Stimulated activated naive CD4-positive, alpha-beta T cell (primary cell): ENCODE measurements at places on chromosomes 1 and 21.

GRCh38 chr1:17012775-17013490 is 1.2 kb upstream of the ATP13A2 start:
- DNase-seq = no peak

DNA sequence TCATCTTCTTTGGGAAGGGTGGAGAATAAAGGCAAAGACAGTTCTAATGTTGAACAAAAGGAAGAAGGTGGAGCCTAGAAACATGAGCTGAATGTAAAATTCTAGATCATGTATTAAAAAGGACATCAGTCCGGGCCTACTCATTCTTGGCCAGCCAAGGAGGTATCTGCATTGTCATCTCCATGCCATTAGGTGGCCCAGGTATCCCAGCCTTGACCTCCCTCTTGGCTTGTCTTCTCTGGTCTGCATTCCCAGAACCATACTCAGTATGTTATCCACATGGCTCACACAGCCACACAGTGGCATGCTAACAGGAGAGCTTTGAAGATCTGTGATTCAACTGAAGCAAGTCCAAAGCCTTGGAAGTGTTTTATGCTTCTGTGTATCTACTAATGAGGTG is 369.8 kb upstream of the KAZN start:
- no peak for DNase-seq

- no peak for DNase-seq
Observed at GRCh38 chr1:62493656-62494055, 56.8 kb downstream of the USP1 start.

GRCh38 chr1:243731301-243731891 is 118.6 kb downstream of the AKT3 start:
- no peak for DNase-seq

- no peak for DNase-seq
Observed at GRCh38 chr1:212295579-212295978, 10.4 kb downstream of the PPP2R5A start.

- no peak for DNase-seq
Observed at GRCh38 chr21:42093991-42094421, 22.9 kb downstream of the UMODL1 start.

DNA sequence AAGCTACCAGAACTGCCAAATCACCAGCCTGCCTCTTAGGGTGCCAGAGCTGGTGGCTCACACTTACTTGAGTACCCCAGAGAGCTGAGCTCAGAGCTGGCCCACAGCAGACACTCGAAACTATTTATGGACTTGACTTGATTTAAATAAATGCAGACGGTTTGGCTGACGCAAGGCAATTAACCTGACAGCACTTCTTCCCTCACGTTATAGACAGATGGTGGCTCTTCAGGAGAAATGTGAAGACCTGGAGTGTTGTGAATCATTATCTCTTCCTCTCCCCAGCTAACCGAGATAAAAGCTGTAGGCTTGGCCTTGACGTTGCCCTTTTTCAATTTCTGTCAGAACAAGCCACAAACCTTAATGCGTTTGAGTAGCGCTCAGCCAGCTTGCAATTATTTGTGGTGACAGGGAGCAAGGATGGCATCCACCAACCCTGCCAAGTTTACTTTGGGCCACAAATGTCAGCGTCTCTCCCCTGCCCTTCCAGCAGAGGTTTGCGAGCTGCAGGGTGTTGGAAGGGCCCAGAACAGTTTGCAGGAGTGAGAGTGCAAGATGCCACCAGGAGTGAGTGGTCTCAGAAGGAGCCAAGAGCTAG is 34.0 kb upstream of the BCAR3 start:
- no peak for DNase-seq

GRCh38 chr1:163410073-163410999 is 88.6 kb downstream of the NUF2 start:
- no peak for DNase-seq

GRCh38 chr1:116911188-116911553 is 1.5 kb downstream of the PTGFRN start:
- no peak for DNase-seq

- no peak for DNase-seq
Observed at GRCh38 chr1:17739050-17739449, 16.1 kb upstream of the ACTL8 start.

DNA sequence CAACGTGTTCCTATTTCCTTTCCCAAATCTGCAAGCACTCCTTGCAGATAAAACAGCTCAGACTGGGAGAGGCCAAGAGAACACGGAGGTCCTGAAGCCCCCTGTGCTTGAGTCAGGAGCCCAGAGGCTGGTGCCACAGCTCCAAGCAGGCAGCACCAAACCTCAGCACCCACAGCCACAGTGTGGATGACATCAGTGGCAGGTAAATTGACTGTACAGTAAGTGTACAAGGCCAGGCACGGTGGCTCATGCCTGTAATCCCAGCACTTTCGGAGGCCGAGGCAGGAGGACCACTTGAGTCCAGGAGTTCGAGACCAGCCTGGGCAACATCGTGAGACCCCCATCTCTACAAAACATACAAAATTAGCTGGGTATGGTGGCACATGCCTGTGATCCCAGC is 1.9 kb upstream of the COL6A1 start:
- no peak for DNase-seq

DNA sequence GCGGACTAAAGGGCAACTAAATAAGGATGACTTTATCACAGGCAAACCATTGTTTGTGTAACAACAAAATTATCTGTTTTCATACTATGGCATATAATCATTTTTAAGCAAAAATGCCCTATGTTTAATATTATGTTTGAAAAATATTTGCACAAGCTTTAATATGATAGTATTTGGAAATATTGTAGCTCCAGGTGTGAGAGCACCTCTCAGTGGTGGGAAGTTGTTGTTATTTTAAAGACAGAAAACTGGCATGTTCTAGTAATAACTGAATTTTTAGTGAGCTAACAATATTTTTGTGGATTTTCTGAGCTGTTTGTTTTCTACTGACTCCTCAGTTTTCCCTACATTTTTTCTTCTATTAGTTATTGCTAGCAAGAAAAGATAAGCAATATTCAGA is 578.8 kb downstream of the KCNT2 start:
- no peak for DNase-seq

DNA sequence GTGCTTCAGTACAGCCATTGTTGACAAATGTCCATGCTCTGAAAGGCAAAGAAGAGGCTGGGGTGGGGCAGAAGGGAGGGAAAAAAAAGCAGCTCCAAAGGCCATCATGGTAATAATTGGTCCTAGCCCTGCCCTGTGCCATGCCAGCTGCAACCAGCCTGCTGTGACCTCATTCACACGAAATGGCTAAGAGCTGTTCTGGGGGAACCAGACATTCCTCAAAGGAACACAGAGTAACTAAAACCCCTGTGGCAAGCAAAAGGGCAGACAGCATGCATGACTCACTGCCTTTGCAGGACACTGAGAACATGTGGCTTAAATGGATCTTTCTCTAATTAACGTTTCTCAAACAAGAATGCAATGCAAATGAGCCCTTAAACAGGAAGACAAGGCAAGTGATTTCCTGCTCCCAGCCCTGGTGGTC is 42.3 kb downstream of the STYXL2 start:
- DNase-seq = no peak

- DNase-seq = no peak
Observed at GRCh38 chr1:17183388-17184160, 21.4 kb upstream of the PADI1 start.

DNA sequence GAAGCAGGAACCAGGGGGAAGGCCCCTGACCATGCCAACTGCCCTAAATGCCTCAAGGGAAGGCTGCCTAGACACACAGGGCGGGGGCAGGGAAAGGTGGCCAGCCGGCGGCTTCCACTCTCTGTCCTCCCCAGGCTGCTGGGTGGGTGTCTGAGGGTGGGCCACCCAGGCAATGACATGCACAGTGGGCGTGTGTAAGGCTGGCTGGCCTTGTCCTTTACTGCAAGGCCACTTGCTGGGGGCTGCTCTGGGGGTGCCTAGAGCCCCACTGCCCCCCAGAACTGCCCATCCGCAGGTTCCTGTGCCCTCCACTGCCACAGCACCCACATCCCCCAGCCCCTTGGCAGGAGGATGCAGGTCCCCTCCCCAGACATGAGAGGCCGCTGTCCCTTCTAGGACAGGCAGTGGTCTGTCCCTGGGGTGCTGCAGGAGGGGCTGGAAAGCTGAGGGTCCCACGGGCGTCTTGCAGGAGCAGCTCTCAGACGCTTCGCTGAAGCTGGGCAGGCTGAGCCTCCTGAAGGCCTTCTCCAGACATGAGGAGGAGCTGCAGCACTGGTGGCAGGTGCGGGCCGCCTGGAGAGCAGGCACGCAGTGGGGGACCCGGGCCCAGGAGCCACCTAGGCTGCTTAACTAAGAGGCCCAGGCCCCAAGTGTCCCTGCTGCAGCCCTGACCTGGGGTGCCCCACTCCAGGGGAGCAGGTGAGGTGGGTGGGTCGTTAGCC is 10.1 kb downstream of the CCDC27 start:
- no peak for DNase-seq

- DNase-seq = peak; percentile 52
Observed at GRCh38 chr1:51189421-51190073, 46.5 kb upstream of the RNF11 start.

GRCh38 chr1:67847466-67847865 is 14.2 kb upstream of the GNG12 start:
- DNase-seq = no peak

DNA sequence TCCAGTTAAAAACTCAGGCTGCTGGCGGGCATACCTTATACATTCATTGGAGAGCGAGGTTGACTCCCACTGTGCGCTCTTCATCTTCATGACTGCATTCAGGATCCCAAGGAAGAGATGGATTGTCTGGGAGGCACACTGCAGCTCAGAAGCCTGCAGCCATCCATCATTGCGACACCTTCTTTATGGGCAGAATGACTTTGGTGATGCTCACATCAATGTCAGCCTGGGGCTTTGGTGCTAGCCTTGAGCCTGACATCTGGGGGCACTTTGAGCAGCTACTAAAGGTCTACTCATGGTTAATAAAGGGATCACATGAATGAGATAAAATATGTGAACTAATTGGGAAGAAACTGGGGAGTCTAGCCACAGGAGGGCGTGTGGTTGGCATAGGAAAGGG is 229.3 kb downstream of the PRDM2 start:
- DNase-seq = no peak

DNA sequence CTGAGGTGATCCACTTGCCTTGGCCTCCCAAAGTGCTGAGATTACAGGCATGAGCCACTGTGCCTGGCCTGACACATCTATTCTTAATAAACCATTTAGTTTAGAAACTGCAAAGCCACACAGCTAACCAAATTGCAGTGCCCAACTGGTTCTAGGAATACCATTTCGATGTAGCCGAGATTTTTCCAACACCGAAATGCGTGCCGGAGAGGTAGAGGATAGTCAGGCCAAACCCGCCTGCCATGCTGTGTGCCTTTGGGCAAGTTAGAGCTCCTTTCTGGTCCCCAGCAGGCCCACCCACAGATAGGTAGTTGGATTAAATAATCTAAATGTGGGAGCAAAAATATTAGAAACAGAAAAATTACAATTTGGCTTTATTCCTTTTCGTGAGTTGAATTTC is 254.4 kb downstream of the FOXD2 start:
- no peak for DNase-seq

GRCh38 chr1:50796272-50796671 is 163.8 kb downstream of the FAF1 start:
- no peak for DNase-seq

GRCh38 chr1:15468145-15468544 is 7.8 kb upstream of the CELA2B start:
- no peak for DNase-seq

DNA sequence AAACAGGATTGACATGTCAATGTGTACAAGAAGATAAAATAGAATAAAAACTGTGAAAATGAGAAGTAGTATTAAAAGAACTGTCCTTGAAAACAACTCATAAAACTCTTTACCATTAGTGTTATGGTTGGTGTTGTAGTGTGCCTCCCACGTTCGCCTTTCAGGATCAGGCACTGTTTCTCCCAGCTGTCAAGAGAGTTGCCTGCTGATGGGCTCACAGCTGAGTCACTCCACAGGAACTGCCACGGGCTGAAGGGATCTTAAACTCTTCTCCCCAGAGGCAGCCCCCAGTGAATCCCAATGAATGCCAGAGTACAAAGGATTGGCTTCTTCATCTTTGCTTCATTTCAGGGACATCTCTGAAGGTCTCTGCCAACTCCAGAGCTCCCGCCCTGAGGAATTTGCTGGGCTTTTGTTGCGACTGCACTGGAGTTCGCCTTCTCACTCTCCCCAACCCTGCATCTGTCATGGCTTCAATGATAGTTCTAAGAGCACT is 119.6 kb downstream of the ADGRL2 start:
- DNase-seq = no peak

DNA sequence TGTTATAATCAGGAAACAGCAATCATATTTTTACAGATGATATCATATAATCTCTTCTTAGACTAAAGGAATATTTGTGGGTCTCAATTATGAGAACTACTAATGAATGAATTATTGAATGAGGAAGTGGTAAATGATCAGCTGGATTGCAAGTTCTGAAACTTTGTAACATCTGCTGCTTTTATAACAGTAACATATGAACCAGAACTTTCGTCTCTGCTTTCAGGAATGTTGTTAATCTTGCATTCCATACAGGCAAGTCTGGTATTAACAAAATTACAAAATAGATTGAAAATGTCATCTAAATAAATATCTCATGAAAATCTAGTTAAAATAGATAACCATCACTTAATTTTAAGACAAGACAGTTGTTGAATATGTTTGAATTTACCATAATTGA is 110.5 kb upstream of the COL11A1 start:
- no peak for DNase-seq

GRCh38 chr1:9784508-9785133 is 39.1 kb downstream of the CLSTN1 start:
- DNase-seq = peak; percentile 21

DNA sequence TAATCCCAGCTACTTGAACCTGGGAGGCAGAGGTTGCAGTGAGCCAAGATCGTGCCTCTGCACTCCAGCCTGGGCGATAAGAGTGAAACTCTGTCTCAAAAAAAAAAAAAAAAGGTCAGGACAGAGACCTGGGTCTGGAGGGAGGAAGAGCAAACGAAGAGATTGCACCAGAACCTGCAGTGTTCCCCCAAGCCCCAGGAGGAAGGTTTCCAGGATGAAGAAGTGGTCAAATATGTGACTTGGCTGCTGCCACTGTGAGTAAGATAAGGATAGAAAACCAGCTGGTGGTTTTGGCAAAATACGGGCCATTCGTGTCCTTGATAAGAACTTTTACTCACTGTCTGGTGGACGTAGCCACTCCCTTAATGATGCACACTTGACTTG is 42.2 kb downstream of the CLDN14 start:
- DNase-seq = no peak

GRCh38 chr1:36458910-36459309 is 5.3 kb downstream of the MRPS15 start:
- DNase-seq = no peak

DNA sequence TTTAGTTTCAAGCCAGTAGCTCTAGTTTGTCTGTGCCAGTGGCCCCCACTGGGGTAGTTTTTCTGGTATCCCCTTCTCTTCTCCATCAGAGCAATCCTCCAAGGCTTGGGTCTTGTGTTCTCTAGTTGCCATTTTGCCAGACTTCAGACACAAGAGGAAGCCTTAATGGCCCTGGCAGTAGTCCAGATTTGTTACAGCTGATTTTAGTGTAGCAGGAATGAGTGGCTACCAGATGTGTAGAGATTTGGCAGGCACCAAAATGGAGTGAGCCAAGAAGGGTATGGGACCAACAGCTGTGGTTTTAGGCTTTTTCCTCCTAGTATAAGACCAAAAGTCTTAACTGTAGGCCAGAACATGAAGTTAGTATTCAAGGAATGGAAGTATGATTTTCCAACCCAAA is 56.8 kb downstream of the ACP6 start:
- DNase-seq = no peak
